Nucleus accumbens (tissue), 56 donors: ENCODE measurements at places on chromosomes 1 and 21.

DNA sequence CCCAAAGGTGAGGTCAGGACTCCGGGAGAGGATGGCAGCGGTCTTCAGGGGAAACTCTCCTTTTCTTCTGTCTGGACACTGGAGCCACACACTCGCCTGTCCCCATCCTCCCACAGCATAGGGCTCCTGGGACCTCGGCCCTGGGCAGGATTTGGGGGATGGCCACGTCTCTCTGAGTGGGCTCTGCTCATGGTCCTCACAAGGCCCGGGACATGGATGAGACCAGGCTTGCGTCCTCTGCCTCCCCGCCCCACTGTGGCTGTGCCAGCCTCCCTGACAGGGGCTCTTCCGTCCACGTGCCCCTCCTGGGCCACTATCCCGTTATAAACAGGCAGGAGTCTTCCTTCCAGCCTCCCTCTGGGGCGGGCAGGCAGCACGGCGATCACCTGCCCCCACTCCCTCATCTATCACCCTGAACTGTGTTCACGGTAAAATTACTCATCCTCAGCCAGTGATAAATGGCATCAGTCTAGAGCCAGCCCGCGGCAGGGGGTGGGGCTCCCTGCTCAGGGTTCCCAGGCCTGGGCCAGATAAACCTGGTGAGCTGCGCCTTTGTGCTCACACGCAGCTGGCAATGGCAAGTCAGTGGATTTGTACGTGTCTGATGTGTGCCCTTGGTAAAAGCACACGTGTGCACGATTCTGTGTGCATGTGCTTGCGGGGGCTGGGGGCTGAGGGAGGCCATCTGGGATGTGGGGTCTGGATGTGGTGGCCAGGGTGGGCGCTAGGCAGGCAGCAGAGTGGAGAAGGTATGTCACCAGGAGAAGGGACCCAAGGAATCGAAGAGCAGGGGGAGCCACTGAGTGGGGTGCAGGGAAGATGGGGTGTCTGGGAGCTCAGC is 12.6 kb upstream of the SAMD11 start:
- no peak for DNase-seq

- DNase-seq: no peak
These were observed 16.9 kb downstream of the RPTN start for GRCh38 chr1:152141971-152142584.

DNA sequence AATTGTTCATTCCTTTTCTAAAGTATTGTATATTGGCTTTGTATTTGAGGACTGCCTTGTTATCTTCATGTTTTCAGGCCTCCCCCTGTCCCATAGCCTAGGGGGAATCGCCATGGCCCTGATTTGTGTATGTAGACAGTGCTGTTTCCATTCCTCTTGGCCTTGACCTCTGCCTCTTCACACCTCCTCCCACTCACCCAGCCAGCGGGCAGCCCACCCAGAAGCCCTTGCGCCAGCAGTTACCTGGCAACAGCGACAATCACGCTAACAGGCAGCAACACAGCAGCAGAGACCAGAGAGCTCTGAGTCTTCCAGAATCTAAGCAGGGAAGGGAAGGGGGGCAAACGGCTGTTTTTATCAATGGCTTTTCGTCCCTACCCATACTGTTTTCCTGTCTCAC is 50.0 kb upstream of the NPL start:
- no peak for DNase-seq

GRCh38 chr1:157030728-157031127 is 14.8 kb downstream of the ARHGEF11 start:
- DNase-seq: no peak

DNA sequence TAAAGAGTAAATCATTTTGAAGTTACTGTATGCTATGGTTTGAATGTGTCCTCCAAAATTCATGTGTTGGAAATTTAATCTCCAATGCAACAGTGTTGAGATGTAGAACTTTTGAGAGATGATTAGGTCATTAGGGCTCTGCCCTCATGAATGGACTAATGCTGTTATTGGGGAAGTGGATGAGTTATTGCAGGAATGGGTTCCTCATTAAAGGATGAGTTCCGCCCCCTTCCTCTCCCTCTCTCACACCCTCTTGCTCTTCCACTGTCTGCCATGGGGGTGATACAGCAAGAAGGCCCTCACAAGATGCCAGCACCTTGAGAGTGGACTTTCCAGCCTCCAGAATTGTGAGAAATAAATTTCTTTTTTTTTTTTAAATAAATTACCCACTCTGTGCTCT is 97.6 kb downstream of the ATP1A1 start:
- DNase-seq: no peak

DNA sequence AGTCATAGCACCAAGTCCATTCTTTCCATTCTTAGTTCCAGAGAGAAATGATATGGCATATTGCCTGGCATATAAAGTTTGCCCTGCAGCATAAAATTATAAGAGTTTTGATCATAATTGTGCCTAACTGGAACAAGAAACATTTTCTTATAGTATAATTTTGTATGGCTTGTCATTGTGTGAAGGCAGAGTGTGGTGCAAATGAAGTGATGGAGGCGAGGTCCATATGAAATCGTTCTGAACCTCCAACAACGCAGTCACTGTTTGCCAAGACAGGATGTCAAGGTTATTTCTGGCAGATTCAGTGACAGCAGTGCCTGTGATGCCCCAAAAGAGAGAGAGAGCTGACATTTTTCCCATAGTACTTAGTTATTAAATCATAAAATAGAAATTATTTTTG is 584.0 kb downstream of the ADGRL2 start:
- DNase-seq: no peak

DNA sequence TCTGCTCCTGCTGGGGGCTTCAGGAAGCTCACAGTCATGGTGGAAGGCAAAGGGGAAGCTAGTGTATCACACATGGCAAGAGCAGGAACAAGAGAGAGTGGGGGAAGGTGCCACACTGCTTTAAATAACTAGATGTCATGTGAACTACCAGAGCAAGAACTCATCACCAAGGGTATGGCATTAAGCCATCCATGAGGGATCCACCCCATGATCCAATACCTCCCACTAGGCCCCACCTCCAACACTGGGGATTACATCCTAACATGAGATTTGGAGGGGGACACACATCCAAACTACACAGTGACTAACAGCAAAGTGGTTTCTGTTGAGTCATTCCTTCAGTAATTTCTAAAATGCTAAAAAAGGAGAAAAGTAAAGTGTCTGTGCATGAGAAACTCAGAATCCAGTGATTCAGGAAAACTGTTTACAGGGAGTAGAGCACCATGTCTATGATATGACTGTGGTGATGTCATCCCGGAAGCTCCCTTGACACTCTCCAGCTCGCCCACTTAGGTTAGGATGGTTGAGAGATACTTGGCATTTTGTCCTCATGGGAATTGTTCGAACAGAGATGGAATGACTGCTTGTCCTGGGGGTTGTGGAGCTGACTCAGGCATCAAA is 50.3 kb downstream of the CHD1L start:
- no peak for DNase-seq

- no peak for DNase-seq
These were observed 640.2 kb upstream of the CXADR start for GRCh38 chr21:16872616-16873015.

- no peak for DNase-seq
These were observed 54.4 kb downstream of the NAV1 start for GRCh38 chr1:201593200-201593921.

GRCh38 chr1:224582041-224582440 is 34.1 kb upstream of the CNIH3 start:
- no peak for DNase-seq

DNA sequence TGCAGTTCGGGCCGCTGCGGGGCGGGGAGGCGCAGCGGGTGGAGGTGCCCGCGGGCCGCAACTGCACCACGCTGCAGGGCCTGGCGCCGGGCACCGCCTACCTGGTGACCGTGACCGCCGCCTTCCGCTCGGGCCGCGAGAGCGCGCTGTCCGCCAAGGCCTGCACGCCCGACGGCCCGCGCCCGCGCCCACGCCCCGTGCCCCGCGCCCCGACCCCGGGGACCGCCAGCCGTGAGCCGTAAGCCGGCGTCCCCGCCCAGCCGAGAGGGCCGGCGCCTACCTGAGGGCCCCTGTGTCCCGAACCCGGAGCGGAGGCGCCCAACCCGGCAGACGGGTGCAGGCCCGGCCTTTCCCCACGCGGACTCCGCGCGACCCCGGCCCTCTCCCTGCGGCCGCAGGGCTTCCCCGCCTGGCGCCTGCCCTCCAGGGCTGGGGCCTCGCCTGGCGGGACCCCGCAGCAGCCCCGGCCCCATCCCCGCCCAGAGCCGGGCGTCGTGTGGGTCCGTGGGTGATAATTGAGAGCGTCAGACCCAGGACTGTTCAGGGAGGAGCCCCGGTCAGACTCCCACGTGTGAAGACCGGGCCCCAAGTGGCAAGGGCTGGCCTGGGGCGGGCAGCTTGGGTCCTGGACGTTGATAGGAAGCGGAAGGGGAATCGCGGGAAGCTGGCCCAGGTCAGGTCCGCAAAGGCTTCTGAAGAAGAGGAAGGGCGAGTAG is 4.2 kb downstream of the VWA1 start:
- no peak for DNase-seq

DNA sequence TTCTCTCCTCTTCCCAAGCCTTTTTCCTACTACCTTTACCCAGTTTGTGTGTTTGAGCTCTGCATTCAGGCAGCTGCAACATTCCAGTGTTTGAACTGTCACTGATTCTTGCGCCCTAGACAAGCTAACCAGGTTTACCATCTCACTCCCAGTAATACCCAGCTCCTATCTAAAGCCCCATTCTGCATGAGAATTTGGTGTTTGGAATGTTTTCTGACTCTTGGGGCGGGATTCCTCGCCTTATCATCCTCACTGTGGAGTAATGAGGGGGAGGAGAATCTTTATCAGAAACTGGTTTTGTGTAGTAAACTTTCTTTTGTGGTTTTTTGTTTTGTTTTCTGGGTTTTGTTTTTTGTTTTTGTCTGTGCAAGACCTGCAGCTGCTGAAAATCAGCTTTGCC is 36.5 kb downstream of the NCF2 start:
- DNase-seq: no peak

GRCh38 chr1:205073511-205073910 is 10.7 kb downstream of the TMEM81 start:
- DNase-seq: no peak

- DNase-seq: no peak
These were observed 623.7 kb downstream of the PTPRU start for GRCh38 chr1:29860056-29860455.

- no peak for DNase-seq
These were observed 11.8 kb upstream of the S100A10 start for GRCh38 chr1:152005360-152005912.

DNA sequence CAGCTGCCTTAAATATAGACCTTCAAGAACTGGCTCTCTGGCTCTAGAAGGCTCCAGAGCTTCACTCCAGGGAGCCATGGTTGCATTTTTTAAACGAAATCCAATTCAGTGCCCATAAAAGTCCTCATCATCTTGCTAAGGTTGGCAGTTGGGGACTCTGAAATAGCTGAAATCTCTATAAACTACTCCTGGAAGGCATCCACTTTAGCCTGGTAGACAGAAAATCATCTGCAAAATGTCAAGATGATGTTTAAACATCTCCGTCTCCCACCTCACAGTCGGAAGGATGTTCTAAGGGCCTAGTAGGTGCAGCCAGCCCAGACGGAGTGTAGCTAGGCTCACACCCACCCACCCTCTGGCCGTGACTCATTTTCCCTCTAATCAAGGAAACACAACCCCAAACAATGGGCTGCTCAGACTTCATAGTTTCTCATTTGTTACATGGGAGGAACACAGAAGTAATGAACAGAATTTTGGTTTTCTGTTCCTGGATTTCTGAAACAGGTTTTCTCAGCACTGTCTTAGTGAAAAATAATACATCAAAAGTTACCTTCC is 235.4 kb upstream of the KAZN start:
- no peak for DNase-seq

DNA sequence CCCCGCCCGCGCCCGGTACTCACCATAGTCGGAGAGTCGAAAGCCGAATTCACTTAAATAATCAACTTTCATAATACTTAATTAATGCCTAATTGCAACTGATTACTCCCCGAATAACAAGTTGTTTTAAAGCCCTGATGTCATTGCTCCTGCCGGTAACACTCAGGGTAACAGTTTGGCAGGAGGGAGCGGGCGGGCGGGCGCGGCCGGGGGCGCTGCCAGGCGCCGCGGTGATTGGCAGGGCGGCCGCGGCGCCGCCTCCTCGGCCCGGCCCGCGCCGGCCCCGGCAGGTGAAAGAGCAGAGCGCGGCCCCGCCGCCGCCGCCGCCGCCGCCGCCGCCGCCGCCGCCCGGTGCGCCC is 102.2 kb downstream of the CASZ1 start:
- DNase-seq: no peak

- DNase-seq: no peak
These were observed 31.3 kb downstream of the KIRREL1 start for GRCh38 chr1:158024737-158025136.

DNA sequence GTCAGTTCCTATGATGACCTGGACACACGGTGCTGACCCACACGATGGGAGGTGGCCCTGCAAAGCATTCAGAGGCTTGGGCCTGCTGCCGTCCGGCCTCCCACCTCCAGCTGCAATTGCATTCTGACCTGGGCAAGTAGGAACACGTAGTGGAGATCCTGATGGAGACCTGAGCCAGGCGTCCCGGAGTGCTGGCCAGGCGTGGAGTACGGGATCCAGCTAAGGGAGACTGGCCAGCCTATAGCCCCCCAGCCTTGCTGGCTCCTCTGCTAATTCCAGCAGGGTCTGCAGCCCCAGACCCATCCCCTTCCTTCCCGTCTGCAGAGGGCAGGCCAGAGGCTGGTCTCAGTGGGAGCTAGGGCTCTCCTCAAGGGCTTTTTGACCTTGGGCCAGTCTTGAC is 11.2 kb downstream of the CD46 start:
- no peak for DNase-seq

GRCh38 chr1:243508303-243508713 is 252.5 kb downstream of the SDCCAG8 start:
- no peak for DNase-seq

DNA sequence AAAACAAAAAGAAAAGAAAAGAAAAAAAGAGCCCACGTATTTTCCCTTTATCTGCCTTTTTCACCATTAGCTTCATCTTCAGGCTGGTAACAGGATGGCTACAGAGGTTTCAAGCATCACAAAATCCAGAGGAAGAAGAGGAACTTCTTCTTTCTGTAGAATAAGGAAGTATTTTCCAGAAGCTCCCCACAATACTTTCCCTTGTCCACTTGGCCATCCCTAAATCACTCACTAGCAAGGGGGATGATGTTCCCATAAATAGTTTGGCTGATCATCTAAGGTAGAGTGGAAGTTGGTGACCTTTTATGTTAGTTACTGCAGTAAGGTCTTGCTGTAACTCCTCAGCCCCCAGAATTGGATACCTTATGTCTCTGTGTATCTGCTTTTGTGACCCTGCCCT is 45.1 kb upstream of the RNF11 start:
- no peak for DNase-seq

GRCh38 chr1:74012583-74012982 is 185.4 kb downstream of the LRRIQ3 start:
- no peak for DNase-seq

GRCh38 chr1:111965781-111966443 is 23.6 kb downstream of the KCND3 start:
- no peak for DNase-seq

- DNase-seq: no peak
These were observed 521.4 kb upstream of the CAMK1G start for GRCh38 chr1:209062081-209062620.

- DNase-seq: no peak
These were observed 28.1 kb downstream of the RUNX3 start for GRCh38 chr1:24901791-24902470.
